ENCODE measurements at places on chromosomes 16 and 17.
A peak's percentile ranks its signal among the peaks of the same experiment; 100 is the strongest.

DNA sequence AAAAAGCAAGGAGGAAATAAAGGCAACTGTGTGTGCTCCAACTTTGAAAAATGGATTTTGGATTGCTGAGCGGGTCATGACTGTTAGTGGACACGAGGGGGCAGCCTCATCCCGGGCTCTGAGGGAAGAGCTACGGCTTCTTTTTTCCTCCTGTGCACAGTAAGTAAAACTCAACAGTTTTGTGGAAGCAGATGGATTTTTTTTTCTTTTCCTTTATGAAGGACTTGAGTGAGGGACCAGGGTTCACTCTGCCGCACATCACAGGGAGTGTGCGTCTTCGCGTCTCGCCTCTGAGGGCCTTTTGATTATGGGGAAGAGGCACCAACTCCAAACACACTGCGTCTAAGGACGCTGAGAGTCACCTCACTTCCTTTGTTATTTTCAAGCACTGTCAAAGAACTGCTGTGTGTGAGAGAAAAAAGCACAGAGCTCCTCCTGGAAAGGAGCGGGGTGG, 80.3 kb upstream of the GOT2 start:
- DNase-seq = peak; percentile 47
- H3K36me3 ChIP-seq = no peaks in the 10 kb centered on the region
- peaks cover 6% of the 10 kb centered on the region for H3K27me3 ChIP-seq

DNA sequence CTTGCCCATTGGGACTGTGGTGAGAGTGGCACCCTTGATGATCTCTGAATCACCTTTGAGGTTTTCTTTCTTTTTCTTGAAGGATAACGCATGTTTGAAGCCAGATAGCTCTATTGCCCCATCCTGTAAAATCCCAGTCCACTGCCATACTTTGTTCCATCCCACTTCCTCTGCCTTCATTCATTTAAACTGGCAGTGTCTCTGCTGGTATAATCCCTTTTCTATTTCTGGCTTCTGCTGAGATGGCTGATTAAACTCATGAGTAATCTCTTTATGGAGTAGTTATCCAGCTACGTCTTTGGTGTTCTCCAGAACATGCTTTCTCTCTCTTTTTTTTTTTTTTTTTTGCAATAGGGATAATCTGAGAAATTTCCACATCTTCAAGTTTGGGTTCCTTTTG, 656.5 kb upstream of the SALL1 start:
- no peaks in the 10 kb centered on the region for H3K36me3 ChIP-seq
- no peak overlapping the region for H3K4me3 ChIP-seq
- no peak overlapping the region for H3K27ac ChIP-seq

- H3K27ac ChIP-seq = no peak overlapping the region
- H3K4me3 ChIP-seq = peak overlapping the region; percentile 82
- no peak for DNase-seq
- H3K4me1 ChIP-seq = peaks cover 28% of the 10 kb centered on the region
These were observed 386 bp downstream of the CIAO3 start for GRCh38 chr16:740459-740763.

DNA sequence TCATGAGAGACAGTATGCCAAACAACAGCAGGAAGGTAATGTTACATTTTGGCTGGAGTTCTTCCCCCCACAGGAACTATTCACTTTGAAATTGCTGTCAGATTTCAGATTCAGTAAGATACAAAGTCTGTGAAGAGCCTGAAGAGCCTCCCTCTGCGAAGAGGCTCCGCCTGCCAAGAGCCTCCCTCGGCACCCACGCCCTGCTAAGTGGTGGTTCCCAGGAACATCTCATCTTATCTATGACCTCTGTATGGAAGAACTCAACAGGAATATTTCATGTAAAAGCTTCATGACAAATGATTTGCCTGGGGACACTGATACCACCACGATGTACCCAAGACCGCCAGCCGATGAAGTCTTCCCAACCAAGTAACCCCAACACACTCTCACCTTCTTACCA, 3.2 kb downstream of the ZC3H7A start:
- peaks cover 71% of the 10 kb centered on the region for H3K4me1 ChIP-seq
- H3K27ac ChIP-seq = peak overlapping the region; percentile 91
- H3K4me3 ChIP-seq = peak overlapping the region; percentile 85
- H3K27me3 ChIP-seq = no peaks in the 10 kb centered on the region
- peak; percentile 36 for DNase-seq
